CD4-positive, alpha-beta T cell treated with Interleukin-2 at 100 ng/mL for 4 hours (primary cell): ENCODE measurements at places on chromosomes 1 and 21.

DNA sequence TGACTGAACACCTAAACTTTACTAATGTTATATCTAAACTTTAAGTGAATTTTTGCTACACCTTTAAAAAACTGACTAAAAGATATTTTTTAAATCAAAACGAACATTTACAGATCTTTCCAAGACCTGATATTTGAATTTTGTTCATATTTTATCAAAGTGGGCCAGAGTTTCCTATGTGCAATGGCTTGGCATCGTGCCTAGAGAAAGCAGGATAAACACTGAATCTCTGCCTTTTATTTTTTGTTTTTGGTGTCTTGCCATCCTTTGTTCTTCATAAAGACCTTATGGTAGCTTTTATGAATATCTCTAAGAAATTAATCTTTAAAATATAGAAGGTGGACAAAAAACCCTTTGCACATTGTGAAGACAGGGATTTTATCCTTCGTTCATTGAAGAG, 25.8 kb upstream of the VPS26C start:
- DNase-seq: no peak

- DNase-seq: no peak
Measured at GRCh38 chr21:42310411-42311001, 4.7 kb downstream of the TFF3 start.

DNA sequence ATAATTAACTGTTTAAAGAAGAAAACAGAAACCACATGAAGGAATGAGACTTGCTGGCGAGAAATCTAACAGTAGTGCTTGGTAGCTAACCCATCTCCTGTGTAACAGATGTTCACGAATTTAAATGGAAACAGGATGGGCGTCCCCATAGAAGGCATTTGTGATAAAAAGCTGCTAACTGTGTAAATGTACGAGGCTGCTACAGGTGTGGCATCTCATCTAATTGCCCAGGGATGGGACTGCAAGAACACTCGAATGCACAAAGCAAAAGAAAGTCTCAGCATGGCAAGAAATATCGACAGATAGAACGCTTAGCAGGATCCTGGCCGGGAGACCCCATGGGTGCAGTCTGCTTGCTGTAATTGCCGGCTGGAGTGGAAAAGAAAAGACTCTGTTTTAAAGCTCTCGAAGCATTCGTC, 112.7 kb downstream of the RUNX1 start:
- peak; percentile 67 for DNase-seq

- no peak for DNase-seq
Measured at GRCh38 chr1:167314671-167315070, 94.0 kb downstream of the POU2F1 start.

- peak; percentile 29 for DNase-seq
Measured at GRCh38 chr1:109615879-109616278, 3.5 kb downstream of the GNAT2 start.

DNA sequence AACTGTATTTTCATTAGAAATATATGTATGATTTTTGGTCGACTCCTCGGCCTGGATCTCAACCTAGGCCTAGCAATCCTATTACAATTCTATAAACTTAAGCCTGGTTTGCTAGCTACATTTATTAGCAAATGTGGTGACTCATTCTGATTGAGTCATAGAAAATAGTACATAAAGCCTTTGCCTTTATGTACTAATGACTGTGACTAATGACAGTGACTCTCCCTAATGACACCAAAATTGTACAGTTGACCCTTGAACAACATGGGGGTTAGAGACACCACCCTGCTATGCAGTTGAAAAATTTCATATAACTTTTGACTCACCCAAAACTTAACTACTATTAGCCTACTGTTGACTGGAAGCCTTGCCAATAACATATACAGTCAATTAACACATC, 78.9 kb downstream of the CLEC20A start:
- no peak for DNase-seq

GRCh38 chr1:89633800-89634625, 1.1 kb downstream of the LRRC8C start:
- DNase-seq: no peak

GRCh38 chr1:228146417-228147150, 3.1 kb upstream of the GJC2 start:
- DNase-seq: no peak

DNA sequence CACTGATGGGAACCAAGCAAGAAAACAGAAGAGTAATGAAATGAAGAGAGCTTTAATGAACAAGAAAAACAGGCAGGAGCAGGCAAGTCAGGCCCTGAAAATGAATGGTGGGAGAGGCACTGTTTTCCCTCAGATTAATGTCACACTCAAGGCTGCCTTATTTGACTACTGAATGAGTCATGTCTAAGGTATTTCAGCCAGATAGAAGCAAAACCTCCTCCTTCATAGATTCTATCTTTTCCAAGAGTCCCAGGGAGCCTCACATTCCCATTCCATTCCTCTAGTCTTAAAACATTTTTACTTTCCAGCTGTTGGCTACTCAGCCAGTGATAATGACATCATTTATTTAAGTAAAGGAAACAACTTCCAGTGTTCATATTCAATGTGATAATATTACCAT, 228.4 kb upstream of the NRIP1 start:
- no peak for DNase-seq

- no peak for DNase-seq
Measured at GRCh38 chr1:153040950-153041631, at the start of gene SPRR2D. Gene SPRR2D (minus strand): TSS chr1:153041120. CDS start chr1:153040346, 774 bp downstream.

- no peak for DNase-seq
Measured at GRCh38 chr1:198809247-198809646, 170.4 kb downstream of the PTPRC start.

DNA sequence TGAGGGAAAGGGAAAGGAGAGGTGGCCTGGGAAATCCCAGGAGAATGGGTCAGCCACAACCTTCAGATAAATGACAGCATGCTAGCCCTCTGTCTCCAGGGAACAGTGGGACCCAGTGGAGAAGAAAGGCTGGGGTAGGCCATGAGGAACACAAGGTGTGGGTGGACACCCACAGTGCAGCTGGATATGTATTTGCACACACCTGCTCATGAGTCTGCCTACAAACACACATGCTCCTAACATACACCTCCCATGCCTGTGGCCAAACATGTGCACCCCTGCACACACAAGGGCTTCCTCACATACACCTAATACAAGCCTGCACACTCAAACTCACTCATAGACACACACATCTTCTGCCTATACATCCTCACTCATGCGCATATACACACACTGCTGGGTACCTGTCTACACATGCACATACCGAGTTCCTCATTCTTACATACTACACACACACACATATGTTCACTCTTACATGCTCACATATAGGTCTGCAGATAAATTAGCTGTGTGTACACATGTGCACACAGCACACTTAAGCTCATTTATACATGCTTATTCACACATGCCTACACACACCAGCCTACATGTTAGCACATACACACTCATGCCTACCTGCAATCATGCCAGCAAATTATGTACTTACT, 3.6 kb downstream of the C1orf216 start:
- DNase-seq: no peak

GRCh38 chr1:8841395-8841794, 24.0 kb upstream of the RERE start:
- DNase-seq: no peak

DNA sequence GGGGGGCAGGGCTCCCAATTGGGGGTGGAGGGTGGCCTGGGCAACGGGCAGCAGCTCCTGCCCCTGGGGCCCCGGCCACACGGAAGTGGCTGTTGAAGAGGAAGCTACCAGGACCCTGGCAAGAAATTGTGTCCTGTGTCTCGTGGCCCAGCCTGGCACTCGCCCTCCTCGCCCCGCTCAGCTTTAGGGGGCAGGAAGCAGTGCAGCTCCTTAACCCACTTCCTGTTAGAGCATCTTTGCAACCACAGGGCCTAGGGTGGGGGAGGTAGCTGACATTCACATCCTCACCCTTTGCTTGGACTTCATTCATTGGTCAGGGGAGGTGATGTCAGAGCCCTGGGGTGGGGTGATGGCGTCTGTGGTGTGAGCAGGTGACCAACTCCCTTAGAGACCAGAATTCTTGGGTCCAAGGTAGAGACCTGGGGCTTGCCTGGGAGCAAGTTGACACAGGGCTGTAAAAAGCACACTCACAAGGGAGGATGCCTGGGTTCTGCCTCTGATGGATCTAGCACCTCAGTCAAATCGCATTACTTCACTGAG, at the start of gene ARHGAP30:
Gene ARHGAP30, minus strand, starts transcription at position 161 of the 540 bp plus-strand sequence. CDS start 267 bp downstream, outside the sequence.
- peak; percentile 93 for DNase-seq
